ENCODE measurements at places on chromosomes 11 and 22.

- no peak for DNase-seq
Observed at GRCh38 chr22:30285176-30285845, 4.0 kb downstream of the CASTOR1 start.

GRCh38 chr22:24391836-24392217, 35.6 kb upstream of the ADORA2A start:
- no peak for DNase-seq

- no peak for DNase-seq
Observed at GRCh38 chr11:122645847-122646246, 9.7 kb upstream of the UBASH3B start.

DNA sequence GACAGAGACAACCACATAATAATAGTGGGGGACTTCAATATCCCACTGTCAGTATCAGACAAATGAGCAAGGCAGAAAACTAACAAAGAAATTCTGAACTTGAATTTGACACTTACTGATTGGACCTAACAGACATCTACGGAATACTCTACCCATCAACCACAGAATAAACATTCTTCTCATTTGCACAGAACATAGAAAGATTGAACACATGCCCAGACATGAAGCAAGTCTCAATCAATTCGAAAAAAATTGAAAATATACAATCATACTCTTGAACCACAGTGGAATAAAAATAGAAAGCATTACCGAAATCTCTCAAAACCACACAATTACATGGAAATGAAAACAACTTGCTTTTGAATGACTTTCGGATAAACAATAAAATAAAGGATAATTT, 17.9 kb downstream of the RAB38 start:
- no peak for DNase-seq

DNA sequence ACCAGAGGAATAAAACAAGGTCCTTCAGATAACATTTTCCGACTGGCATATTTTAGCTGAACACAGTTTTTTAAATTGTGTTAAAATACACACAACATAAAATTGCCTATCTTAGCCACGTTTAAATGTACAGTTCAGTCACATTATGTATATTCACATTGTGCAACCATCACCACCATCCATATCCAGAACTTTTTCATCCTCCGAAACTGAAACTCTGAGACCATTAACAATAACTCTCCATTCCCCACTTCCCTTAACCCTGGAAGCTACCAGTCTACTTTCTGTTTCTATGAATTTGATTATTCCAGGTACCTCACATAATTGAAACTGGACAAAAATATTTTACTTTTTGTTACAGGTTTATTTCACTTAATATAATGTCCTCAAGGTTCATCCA, 213.3 kb downstream of the ETS1 start:
- DNase-seq, result no peak

DNA sequence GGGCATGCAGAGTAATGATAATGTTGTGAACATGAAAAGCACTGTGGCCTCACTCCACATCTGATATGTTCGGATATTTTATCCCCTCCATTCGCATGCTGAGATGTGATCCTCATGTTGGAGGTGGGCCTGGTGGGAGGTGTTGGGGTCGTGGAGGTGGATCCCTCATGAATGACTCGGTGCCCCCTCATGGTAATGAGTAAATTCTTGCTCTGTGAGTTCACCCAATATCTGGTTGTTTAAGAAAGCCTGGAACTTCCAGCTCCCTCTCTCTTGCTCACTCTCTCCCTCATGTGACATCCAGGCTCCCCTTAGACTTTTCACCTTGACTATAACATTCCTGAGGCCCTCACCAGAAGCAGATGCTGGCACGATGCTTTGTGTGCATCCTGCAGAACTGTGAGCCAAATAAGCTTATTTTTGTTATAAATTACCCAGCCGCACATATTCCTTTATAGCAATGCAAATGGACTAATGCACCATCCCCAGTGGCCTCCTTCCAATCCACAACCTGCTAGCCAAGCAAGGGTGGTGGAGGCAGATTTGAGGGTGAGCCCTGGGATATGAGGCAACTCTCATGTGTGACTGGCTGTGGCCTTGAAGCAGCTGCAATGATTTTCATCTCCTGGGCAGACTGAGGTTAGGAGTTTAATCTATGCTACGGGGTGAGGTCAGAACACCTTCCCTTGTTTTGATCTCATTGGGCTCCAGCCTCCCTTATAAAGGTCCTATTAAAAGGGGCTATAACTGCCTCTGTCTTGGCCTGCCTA, 276.5 kb downstream of the ETS1 start:
- no peak for DNase-seq

DNA sequence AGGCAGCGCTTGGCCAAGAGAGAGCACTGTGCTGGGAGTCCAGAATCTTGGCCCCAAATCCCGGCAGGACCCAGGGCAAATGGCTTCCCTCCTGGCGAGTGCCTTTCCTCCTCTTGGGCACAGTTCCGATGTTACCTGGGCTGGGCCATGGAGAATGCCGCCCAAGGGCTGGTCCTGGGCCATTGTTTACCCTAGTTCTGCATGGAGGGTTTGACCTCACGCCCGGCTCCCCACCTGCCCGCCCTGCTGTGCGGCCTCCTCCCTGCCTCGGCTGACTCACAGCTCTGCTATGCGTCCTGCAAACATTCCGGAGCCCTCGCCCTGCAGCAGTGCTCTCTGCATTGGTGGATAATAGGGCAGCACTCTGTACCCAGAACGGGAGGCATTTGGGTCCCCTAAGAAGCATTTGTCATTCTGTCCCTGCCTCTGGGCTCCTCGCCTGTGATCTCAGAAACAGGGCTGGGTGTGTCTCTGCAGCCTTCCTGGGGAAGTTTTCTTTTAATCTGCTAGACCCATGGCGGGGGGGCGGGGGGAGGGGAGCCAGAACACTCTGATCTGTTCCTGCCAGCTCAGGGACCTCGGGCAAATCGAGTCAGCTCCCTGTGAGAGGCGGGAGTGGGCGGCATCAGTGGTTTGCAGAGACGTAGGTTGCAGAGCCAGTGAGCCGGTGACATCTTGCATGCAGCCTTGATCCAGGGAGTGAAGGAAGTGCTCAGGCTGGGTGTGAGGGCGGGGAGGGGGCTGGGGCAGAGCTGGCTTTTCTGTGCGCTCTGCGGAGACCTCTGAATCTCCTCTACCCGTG, 32.9 kb upstream of the SMIM38 start:
- no peak for DNase-seq

GRCh38 chr11:40328890-40329614, 1130.4 kb downstream of the LRRC4C start:
- no peak for DNase-seq

- no peak for DNase-seq
Observed at GRCh38 chr11:134585666-134586610, 173.9 kb upstream of the B3GAT1 start.

GRCh38 chr22:40522141-40522540, 114.4 kb downstream of the MRTFA start:
- no peak for DNase-seq

GRCh38 chr11:13713982-13714381, 45.5 kb downstream of the FAR1 start:
- DNase-seq, result no peak

- DNase-seq, result no peak
Observed at GRCh38 chr11:5036669-5037068, 9.7 kb upstream of the OR52J3 start.

DNA sequence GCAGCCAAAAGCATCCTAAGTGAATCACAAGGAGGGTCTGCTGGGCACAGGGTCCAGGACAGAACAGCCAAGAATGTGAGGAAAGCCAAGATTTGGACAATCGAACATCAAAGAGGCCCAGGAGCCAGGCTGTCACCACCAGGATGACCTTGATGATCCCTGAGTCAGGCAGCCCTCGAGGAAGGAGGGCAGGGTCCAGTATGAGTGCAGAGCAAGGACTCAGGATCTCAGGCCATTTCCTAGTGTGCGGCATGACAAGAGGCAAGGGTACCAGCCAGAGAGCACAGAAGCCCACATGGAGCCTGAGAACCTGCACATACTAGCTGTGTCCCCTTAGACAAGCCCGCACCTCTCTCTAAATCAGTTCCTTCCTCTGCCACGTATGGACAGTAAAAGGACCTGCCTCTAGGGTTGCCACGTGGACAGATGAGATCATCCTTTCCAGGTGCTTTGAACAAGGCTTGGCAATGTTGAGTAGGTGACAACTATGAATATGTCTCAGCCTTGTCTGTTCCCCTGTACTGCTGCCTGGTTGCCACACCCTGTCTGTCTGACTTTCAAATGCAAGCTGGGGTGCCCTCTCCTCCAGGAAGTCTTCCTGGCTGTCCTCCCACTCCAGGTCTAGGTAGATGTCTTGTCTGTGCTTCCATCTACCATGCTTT, 32.2 kb upstream of the ISX start:
- DNase-seq, result no peak

GRCh38 chr11:11524436-11525061, 97.3 kb downstream of the GALNT18 start:
- no peak for DNase-seq

GRCh38 chr11:80838153-80838552, 1397.3 kb upstream of the TENM4 start:
- no peak for DNase-seq

- DNase-seq, result no peak
Observed at GRCh38 chr11:34960277-34960676, 43.9 kb downstream of the PDHX start.

GRCh38 chr11:42337786-42338455, 878.5 kb upstream of the LRRC4C start:
- no peak for DNase-seq

DNA sequence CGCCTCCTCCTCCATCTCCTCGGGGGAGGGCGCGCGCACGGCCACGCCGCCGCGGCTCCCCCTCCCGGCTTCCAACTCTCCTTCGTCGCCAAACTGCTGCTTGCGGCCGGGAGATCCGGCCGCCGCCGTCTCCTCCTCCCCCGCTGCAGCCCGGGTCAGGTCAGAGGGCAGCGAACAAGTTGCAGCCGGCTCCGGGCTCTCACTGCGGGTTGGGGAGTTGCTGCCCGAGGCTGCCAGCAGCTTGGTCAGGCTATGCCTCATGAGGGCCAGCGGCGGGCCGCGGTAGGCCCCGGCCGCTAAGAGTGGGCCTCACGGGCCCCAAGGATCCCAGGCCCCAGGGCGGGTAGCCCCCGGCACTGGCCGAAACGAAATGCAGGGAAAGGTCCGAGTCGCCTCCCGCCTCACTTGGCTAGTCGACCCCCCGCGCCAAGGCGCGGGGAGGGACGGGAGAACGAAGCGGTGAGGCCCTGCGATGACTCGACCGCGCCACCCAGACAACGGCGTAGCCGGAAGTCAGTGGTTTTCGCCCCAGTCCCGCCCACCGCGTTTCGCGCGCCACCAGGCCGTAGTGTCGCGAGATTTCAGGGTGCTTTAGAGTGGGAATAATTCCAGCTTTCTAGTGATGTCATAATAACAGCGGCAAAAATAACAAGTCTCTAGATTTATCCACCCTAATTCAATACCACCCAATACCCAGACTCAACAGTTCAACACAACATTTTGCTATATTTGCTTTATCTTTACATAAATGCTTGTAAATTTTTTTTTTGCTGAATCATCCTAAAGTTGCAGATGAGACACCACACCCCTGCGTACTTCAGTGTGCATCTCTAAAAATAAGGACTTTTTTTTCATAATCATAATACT, at the start of gene CREBZF:
Gene CREBZF, minus strand, starts transcription at position 515 of the 867 bp plus-strand sequence. Its CDS starts 254 bp downstream, at position 261.
- peak; percentile 62 for DNase-seq

DNA sequence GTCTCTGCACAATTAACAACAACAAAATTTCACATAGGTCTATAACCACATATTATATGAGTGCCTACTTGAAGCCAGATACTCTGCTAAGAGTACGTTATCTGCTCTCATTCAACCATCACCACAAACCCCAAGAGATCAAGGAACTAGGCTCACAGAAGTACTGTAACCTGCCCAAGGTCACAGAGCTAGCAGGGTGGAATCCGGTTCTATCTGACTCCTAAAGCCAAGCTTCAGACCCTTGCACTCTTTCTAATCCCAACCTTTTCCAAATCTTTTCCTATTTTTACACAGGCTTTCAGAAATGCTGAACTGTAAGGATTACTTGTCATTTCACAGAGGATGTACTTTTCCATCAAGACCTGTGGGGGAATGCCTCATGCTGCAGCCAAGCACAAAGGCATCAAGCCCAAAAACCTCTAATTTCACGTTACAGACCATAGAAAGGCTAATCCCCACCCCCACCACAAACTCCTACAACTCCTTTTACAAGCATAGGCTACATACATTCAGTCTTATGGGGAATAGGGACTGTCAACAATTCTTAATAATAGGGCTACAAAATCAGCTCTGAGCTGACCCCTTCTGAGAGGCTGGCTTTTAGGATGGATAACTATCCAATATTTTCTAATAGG, 927 bp downstream of the PRCP start:
- no peak for DNase-seq

- no peak for DNase-seq
Observed at GRCh38 chr11:111707039-111707690, 59.0 kb downstream of the PPP2R1B start.

DNA sequence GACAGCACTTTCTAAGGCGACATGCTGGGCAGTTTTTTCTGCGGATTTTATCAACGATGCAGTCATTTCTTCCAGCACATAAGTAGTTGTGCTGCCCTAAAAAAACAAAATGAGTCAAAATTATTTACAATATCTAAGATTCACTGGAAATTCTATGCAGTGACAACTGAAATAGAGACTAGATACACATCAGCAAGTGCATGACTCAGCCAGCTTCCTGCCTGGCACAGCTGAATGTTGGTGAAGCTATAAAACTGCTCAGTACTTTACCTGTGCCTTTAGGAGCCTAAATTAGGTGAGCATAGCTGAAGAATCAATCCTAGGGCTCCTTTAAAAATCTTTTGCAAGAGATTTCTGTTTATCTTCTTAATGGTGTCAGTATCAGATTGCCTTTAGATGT, 37.8 kb downstream of the PGR start:
- DNase-seq, result no peak

GRCh38 chr22:35299217-35299672, 449 bp upstream of the TOM1 start:
- no peak for DNase-seq

DNA sequence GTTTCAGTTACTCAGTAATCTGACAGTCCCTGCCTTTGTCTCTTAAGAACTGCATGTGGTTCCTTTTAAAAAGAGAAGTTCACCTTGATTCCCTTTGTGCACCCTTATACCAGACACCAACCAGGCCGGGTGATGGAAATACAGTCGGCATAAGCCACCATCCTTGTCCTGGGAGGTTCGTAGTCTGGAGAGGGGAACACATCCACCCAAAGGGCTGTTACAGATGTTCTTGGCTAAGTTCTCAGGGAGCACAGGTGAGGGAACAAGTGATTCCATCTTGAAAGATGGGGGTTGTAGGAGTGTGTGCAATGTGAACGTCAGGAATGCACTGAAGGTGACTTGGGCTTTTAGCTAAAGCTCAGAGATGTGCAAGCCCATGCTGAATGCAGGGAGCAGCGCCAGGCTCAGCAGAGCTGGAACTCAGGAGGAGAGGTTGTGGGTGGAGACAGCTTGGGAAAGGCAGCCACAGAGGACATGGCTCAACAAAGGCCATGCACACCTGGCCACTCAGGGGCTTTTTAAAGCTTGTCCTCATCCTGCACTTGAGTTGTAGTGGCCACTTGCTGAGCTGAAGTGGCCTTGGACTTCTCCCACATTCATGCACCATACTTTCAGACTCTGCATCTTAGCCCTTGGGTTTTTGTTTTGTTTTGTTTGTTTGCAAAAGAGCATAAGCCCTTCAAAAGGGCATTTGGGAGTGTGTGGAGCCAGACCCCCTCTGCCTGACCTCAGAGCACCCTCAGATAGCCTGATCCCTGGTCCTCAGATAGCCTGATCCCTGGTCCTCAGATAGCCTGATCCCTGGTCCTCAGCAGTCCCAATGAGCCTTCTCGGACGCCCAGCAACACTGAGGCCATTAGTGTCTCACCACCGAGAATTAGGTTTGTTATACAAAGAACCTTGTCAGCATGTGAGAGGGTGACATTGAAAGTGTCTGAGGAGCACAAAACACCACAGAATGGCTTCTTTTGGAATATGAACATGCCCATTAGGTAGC, 12.7 kb upstream of the TMA7B start:
- no peak for DNase-seq

GRCh38 chr11:61265357-61265756, 24.4 kb downstream of the PGA5 start:
- DNase-seq, result no peak
